ENCODE measurements at places on chromosomes 7 and 10.

DNA sequence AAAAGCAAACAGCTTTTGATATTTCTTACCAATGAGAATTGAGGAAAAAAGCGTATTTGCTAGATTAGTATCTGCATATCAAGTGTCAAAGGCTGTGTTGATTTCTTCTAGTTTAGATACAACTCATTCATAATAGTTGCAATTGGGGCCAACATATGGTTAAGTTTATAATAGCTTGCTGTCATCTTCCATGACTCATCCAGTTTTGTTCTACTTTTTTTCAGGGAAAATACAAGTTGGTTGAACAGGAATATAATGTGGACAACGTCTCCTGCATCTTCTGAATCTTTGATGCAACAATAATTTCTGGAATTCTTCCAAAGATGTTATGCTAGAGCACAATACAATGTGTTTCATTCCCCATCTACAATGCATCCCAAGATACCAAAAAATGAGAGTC lies 182.0 kb downstream of the THSD7A start:
- DNase-seq, result no peak

DNA sequence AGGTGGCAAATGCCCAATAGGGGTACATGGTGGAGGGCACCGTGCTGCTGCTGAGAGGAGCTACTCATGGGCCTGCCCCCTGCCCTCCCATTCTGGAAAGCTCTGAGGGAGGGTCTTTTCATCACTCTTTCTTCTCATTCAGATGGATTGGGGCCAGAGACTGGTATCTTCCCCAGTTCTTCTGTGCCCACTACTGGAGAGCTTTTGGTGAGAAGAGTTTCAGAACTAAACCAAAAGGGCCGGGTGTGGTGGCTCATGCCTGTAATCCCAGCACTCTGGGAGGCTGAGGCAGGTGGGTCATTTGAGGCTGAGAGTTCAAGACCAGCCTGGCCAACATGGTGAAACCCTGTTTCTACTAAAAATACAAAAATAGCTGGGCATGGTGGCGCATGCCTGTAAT lies 12.5 kb downstream of the ADRA2A start:
- DNase-seq, result no peak

- no peak for DNase-seq
These were observed 606.6 kb upstream of the DPP6 start for GRCh38 chr7:153445641-153446040.

GRCh38 chr10:91163269-91163868 lies 57.1 kb upstream of the PCGF5 start:
- DNase-seq, result peak; percentile 62

DNA sequence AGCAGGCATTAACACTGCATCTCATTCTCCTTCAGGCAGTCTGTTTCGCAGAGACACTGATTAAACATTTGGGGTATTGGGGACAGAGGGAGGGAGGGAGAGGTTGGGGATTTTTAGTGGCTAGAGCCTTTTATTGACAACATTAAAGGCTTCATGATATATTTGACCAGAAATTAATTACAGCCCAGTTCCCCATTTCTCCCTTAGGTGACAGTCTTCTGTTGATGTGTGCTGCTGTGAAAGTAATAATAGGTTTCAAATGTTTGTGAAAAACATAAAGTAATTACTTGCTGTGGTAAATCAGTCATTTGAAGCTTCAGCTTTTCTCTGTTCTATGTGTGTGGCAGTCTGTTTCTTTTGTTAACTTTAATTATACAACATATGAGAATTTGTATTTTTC lies 105.3 kb upstream of the LRGUK start:
- DNase-seq, result no peak

DNA sequence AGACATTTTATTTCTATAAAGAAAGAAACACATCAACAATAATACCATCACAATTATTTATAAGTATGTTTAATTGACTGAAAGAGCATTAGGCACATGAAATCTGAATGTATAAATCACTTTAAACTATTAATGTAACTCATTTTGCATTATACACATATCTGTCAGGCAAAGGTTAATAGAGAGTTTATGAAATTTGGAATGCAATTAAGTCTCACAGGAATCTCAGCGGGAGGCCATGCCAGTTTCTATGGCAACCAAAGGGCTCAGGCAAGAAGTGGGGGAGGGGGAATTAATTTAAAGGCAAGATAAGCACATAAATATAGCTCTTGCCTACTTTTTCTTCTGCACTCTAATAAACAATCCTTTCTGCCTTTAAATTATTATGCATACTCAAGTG lies 152.6 kb downstream of the SLC16A9 start:
- DNase-seq, result peak; percentile 11

- DNase-seq, result no peak
These were observed 69.3 kb downstream of the LRGUK start for GRCh38 chr7:134196439-134196838.
